ENCODE measurements at places on chromosomes 2 and 18.

DNA sequence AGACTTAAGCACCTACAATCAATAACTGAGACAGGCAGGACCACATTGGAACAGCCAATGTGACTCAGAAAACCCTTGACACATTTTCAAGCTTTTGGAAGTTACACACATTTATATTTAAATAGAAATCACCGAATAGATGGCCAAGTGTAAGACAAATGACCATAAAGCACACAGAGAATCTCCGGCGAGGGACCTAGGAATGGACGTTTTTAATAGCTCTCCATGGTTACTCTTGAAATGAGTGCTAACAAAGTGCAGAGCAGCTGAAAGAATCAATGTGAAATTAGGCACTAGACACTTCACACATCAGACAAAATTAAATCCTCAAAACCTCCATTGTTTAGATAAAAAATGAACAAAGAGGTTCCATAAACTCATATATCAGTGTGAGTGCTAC, 376.9 kb downstream of the DLGAP1 start:
- DNase-seq = no peak

DNA sequence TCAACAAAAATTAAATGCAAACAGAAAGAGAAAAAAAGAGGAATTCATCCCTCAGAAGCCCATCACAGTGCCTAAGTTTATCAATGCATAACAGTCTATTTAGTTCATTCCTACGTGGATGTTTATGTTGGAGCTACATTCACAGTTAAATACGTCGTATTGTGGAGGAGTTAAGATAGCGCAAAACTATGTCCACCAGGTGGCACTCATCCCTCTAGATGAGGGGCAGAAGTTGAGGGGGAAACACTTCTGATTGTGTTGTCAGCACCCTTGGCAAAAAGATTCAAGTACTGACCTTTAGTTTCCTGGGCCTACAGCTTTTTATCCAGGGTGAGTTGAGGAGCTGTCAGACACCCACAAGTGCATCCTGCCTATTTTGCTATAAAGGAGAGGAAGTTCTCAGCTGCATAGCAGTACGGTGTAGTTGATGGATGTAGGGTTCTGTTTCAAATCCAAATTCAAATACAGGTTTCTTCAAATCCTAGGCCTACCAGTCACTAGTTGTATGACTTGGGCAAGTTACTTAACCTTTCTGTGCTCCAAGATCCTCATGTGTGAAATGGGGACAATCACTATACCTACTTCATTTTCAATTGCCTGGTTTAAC, 26.8 kb upstream of the MYO1B start:
- DNase-seq = no peak

- DNase-seq = no peak
Measured at GRCh38 chr2:85405201-85406059, 4.7 kb downstream of the CAPG start.

- no peak for DNase-seq
Measured at GRCh38 chr2:25076749-25077148, 34.9 kb downstream of the EFR3B start.

DNA sequence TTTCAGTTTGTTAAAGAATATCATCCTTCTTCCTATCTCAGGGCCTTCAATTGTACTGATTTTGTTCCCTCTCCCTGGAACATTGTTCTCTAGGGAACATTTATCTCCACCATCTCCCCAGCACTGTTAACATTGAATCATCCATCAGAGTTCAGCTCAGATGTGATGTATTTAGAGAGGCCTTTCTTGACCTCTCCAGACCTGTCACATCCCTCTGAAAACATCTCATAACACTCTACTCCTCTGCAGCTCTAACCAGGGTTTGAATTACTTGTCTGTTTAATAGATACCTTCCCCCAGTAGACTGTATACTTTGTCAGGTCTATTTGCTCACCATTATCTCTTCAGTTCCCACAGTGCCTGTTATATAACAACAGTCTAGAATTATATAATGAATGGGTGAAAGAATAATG, 98.6 kb downstream of the GALNT1 start:
- peak; percentile 20 for DNase-seq

DNA sequence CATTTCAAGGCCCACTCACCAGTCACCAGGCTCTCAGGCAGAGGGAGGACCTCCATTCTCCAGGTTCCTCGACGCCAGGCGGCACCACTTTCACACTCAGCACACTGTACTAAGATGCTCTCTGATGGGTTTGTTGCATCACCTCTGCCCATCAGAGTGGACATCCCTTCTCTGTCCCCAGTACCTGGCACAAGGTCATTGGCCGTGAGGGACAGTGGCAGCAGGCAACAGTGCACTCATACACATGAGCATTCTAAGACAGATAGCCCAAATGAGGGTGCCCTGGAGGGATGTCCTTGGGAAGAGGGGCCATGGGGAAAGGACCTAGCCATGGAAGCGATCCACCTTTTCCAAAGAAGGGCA, 3.0 kb upstream of the ADRA2B start:
- DNase-seq = no peak
